Upper lobe of right lung (tissue), 1 donor: ENCODE measurements at places on chromosomes 12 and 14. TPM values are rescaled to one million over a fixed set of nuclear protein-coding genes. Genes with fewer than 3 reads are reported as not detected.

Gene LALBA
- total RNA-seq = not detected

Gene EML5
- 2.3 TPM for total RNA-seq

DNA sequence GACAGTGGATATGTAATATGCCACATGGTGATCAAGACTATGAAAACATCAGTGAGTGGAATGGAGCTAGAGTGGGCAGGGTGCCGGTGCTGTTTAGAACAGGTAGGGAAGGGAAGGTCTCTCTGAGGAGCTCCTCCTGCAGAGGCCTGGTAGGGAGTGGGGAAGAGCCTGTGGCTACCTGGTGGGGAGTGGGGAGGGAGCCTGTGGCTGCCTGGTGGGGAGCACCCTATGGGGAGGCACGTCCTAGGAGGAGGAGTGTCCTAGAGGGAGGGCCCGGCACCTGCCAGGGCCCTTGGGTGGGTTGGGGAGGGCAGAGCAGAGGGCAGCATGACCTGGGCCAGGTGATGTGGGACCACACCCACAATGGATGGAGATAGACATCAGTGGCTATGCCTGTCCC is 122.6 kb downstream of the ADGRD1 start:
- peak; percentile 57 for DNase-seq

Gene NPFF
- total RNA-seq = not detected

- DNase-seq = peak; percentile 74
Measured at GRCh38 chr12:125983094-125983783, 918.0 kb downstream of the AACS start.
